Ascending aorta (tissue), 2 donors: ENCODE measurements at places on chromosomes 3 and 15. TPM values are rescaled to one million over a fixed set of nuclear protein-coding genes. Genes with fewer than 3 reads are reported as not detected.

MINDY4B gene
- total RNA-seq: not detected

LRRK1 gene
- 105 TPM for total RNA-seq

CCR1 gene
- 10.2 TPM for total RNA-seq

TMEM108 gene
- not detected for total RNA-seq

DNAJC19 gene
- 5.0 TPM for total RNA-seq

SKOR1 gene
- total RNA-seq: not detected

POPDC2 gene
- 4.7 TPM for total RNA-seq

KY gene
- 0.43 TPM for total RNA-seq

CLDN18 gene
- total RNA-seq: 0.11 TPM

CPA3 gene
- not detected for total RNA-seq

- no peaks in the 10 kb centered on the region for H3K36me3 ChIP-seq
- H3K4me3 ChIP-seq: no peak overlapping the region
- H3K4me1 ChIP-seq: peaks cover 9% of the 10 kb centered on the region
- DNase-seq: no peak
Observed at GRCh38 chr3:194395778-194396538, 3.1 kb downstream of the GP5 start.

DNA sequence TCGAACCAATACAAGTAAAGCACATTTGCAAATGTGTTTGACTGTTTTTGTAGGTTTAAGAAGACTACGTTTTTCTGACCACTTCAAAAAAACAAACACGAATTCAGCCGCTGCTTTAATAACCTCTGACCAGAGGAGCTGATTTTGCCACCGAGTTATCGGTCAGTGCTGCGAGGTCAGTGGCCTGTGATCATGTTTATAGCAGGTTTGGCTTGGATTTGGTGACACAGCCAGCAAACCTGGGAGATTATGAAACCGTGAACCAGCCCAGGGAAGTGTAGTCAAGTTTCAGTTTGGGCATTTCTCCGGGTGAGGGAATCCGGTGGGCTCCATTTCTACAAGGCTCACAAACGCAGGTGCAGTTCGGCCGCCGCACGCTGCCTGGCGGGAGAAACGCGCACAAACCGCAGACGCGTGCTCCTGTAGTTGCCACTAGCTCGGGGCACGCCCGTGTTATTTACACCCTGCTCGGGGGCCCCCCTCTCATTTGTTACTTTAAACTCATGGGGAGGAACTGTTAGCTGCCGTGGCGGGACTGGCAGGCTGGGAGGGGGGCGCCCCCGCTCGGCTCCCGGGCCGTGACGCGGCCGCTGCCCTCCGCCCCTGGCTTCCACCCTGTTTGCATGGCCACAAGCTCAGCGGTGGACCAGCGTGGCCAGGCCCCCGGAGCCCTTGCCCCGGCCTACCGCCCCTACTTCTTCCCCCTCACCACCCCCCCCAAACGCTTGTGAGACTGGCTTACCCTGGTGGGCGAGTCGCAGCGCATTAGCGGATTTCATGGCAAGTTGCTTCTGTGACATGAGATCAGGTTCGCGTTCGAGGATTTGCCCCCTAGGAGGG is 13.6 kb upstream of the ONECUT1 start:
- peaks cover 22% of the 10 kb centered on the region for H3K4me1 ChIP-seq
- H3K4me3 ChIP-seq: peak overlapping the region; percentile 22
- no peak for DNase-seq
- H3K27ac ChIP-seq: no peak overlapping the region

- H3K4me1 ChIP-seq: no peaks in the 10 kb centered on the region
- H3K27ac ChIP-seq: no peak overlapping the region
- peaks cover 8% of the 10 kb centered on the region for H3K27me3 ChIP-seq
- no peak for DNase-seq
- H3K36me3 ChIP-seq: no peaks in the 10 kb centered on the region
- H3K4me3 ChIP-seq: no peak overlapping the region
Observed at GRCh38 chr15:45137703-45138102, 7.9 kb downstream of the DUOX1 start.

GRCh38 chr3:27666272-27666671 is 55.9 kb downstream of the EOMES start:
- DNase-seq: no peak

GRCh38 chr3:165545059-165545458 is 292.2 kb downstream of the BCHE start:
- H3K4me3 ChIP-seq: no peak overlapping the region
- no peak for DNase-seq
- no peaks in the 10 kb centered on the region for H3K36me3 ChIP-seq
- no peaks in the 10 kb centered on the region for H3K27me3 ChIP-seq
- H3K27ac ChIP-seq: no peak overlapping the region

DNA sequence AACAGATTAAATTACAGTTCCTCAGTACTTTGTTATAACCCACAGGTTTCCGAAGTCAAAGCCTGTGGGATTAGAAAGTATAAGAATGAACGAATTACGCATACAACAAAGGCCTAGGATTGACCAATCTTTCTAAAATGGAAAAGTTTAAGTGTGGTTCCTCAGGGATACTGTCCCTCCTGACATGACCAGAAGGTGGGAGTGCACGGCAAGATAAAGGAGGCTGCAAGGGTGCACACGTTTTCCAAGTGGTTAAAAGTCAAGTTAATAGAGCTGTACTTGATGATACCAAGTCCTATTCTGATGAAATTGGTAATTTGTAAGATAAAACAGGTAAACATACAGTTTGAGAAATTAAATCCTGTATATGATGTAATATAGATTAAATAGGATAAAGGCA is 96.2 kb downstream of the ALDH1A2 start:
- no peaks in the 10 kb centered on the region for H3K36me3 ChIP-seq
- H3K4me1 ChIP-seq: no peaks in the 10 kb centered on the region
- no peak overlapping the region for H3K27ac ChIP-seq

DNA sequence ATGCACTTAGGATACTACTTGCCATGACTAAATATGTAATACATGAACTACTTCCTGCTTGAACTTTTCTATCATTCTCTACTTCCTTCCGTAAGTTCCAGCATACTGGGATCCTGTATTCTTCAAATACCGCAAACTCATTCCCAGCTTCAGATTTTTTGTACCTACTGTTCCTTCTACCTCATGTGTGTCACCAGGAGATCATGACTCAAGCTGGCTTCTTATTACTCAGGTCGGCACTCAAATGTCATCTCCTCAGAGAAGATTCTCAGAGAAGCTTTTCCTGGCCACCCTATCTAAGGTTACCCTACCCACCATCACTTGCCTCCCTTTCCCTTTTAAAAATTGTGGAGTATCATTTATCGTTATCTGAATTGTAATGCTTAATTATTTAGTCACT is 66.7 kb downstream of the RFX7 start:
- no peaks in the 10 kb centered on the region for H3K4me1 ChIP-seq
- peaks cover 6% of the 10 kb centered on the region for H3K36me3 ChIP-seq
- no peak for DNase-seq
- H3K4me3 ChIP-seq: no peak overlapping the region

- no peaks in the 10 kb centered on the region for H3K4me1 ChIP-seq
- no peaks in the 10 kb centered on the region for H3K36me3 ChIP-seq
- DNase-seq: no peak
- no peak overlapping the region for H3K4me3 ChIP-seq
- H3K27ac ChIP-seq: no peak overlapping the region
- no peaks in the 10 kb centered on the region for H3K27me3 ChIP-seq
Observed at GRCh38 chr3:74021449-74021848, 396.7 kb upstream of the PDZRN3 start.

DNA sequence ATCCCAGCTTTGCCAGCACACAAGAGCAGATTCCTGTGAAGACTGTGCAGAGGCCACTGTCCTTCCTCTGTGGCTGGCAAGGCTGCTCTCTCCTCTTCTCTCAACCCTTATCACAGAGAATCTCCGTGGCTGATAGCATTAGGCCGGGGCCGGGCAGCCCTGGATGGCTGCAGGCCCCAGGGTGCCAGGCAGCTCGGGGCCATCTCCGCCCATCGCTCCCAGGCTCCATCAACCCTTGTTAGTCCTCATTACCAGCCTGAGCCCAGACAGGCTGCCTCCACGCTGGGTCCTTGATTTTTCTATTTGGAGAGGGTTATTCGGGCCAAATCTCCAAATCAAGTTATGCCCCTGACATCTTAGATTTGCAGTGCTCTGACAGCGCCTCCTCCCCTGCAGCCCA is 39.1 kb downstream of the MRPL46 start:
- H3K4me1 ChIP-seq: no peaks in the 10 kb centered on the region
- no peak overlapping the region for H3K4me3 ChIP-seq
- no peak for DNase-seq
- no peak overlapping the region for H3K27ac ChIP-seq

DNA sequence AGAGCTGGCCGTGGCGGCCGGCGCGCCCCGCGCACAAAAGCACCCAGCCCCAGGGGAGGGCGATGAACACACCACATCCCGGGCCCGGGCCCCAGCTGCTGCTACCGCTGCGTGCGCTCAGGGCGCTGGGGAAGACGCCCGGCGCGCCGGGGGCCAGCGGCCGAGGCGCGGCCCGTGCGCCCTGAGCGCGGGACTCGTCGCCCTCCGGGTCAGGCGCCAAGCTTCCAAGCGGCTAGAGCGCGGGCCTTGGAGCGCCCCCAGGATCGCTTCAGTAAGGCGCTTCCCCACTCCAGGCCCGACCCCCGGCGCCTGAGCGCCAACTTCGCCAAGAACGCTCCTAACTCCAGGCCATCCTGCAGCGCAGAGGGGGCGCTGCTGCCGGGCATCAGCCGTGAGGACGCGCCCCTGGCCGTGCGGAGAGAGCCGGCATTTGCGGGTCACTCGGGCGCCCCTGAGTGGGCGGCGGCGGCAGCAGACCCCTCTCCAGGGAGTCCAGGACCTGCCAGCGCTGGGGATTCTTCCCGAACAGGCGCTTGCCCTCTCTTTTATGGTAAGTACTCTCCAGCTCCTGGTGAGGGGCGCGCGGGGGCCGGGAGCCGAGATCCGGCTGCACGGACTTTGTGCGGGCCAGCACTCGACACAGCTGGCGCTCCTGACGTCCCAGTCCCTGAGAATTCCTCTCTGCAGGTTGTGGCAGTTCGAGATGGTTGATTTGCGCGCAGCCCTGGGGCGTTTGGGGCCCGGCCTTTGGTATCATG is 475 bp downstream of the SPSB4 start:
- H3K27me3 ChIP-seq: no peaks in the 10 kb centered on the region
- peaks cover 4% of the 10 kb centered on the region for H3K4me1 ChIP-seq

DNA sequence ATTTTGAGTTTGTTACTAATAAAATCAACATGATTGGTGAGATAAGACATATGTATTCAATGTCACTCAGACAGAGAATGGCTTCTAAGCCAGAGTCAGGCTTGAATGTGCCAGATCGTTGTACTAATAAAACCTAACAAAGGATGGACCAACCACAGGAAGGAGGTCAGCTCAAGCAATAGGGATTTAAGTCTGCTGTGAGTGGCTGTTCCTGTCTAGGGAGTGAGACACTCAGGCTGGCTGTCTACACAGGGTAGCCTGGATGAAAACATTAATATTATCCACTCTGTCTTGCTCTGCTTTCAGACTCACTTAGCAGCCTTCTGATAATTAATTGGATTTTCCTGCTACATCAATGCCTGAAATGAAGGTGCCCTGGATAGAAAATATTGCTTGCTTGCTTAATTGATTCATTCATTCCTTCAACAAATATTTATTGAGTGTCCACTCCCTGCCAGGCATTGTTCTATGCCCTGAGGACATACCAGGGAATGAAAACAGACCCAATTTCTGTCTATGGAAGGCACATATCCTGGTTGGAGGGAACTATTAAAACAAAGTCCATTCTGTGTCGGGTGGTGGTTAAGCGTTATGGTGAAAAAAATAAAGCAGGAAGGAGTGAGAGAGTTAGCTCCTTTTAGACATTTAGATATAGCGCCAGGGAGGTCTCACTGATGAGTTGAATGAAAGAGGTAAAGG is 239.4 kb downstream of the CHST2 start:
- no peaks in the 10 kb centered on the region for H3K27me3 ChIP-seq
- H3K27ac ChIP-seq: no peak overlapping the region
- no peak overlapping the region for H3K4me3 ChIP-seq

- H3K36me3 ChIP-seq: no peaks in the 10 kb centered on the region
- no peak overlapping the region for H3K27ac ChIP-seq
- H3K4me1 ChIP-seq: no peaks in the 10 kb centered on the region
- no peak for DNase-seq
- H3K27me3 ChIP-seq: no peaks in the 10 kb centered on the region
Observed at GRCh38 chr15:77710206-77710605, 77.5 kb upstream of the LINGO1 start.

- H3K27ac ChIP-seq: no peak overlapping the region
- no peaks in the 10 kb centered on the region for H3K27me3 ChIP-seq
- no peaks in the 10 kb centered on the region for H3K4me1 ChIP-seq
- H3K4me3 ChIP-seq: no peak overlapping the region
Observed at GRCh38 chr3:17491601-17492000, 250.8 kb downstream of the TBC1D5 start.

GRCh38 chr3:168040607-168041208 is 55.0 kb downstream of the GOLIM4 start:
- DNase-seq: no peak
- H3K27me3 ChIP-seq: no peaks in the 10 kb centered on the region
- H3K4me1 ChIP-seq: no peaks in the 10 kb centered on the region
- H3K4me3 ChIP-seq: no peak overlapping the region
- peaks cover 13% of the 10 kb centered on the region for H3K36me3 ChIP-seq

DNA sequence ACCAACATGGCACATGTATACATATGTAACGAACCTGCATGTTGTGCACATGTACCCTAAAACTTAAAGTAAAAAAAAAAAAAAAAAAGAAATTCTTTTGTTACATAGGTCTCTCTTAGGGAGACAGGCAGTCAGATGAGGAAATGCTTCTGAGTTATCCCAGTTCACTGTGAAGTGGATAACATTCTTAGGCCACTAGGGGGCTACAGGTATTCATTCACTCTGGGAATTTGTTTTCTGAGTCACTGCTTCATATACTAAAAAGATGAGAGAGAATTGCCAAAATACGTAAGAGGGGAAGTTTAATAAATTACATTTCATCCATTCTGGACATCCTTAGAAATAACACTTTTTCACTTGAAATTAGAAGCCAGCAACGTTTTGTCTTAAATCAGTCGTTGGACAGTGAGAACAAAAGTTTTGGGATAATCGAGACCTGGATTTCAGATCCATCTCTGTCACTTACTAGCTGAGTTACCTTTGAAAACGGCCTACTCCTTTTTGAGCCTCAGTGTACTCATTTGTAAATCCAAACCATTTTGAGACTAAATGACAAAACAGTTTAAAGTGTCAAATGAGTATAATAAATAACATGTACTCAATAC is 738.4 kb upstream of the ALCAM start:
- no peak for DNase-seq
- H3K36me3 ChIP-seq: no peaks in the 10 kb centered on the region
- no peak overlapping the region for H3K4me3 ChIP-seq
- H3K27ac ChIP-seq: no peak overlapping the region

DNA sequence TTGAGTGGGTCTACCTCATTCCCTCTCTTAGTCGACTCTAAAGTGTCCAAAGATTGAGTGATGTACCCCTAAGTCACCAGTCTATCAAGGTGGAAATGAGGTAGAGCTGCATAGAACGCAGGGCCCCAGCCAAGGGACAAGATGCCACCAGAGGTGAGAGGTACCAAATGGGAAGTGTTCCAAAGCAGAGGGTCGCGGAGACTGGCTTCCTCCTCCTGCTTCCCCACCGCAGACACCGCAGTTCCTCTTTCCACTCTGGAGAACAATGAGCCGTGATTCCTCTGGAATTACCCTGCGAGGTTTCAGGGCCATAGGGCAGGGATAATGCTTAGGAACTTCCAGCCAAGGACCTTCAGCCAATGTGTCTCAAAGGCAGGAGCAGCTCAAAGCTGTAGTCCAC is 55.8 kb downstream of the DAPK2 start:
- H3K27me3 ChIP-seq: no peaks in the 10 kb centered on the region
- H3K4me3 ChIP-seq: no peak overlapping the region
- no peak for DNase-seq

GRCh38 chr3:43062564-43063040 is 43.3 kb downstream of the POMGNT2 start:
- H3K4me1 ChIP-seq: no peaks in the 10 kb centered on the region
- DNase-seq: no peak
- H3K36me3 ChIP-seq: peaks cover 19% of the 10 kb centered on the region
- no peaks in the 10 kb centered on the region for H3K27me3 ChIP-seq
- no peak overlapping the region for H3K4me3 ChIP-seq
- H3K27ac ChIP-seq: no peak overlapping the region
